Stimulated activated CD4-positive, alpha-beta T cell treated with anti-CD3 and anti-CD28 coated beads, Interleukin-15, amount 100 ng/mL, for 1 hour (primary cell): ENCODE measurements at places on chromosomes 5 and 9.

DNA sequence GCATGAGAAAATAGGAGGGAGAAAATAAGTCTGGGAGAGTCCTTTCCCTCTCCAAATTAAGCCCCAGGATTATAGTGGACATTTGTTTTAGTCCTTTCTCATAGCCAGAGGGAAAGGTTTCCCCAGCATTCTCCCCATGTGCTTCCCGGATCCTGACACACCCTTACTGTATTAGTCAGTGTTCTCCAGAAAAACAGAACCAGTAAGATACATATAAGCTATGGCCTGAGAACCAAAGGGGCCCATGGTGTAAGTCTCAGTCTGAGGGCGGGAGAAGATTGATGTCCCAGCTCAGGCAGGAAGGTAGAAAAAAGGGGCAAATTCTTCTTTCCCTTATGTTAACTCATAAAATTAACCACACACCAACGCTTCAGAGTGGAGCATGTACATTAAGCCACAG lies 25.6 kb upstream of the SPATA31D4 start:
- DNase-seq: no peak

- no peak for DNase-seq
Observed at GRCh38 chr5:4348423-4348822, 752.8 kb downstream of the IRX1 start.

GRCh38 chr9:4225291-4226028 lies 74.4 kb downstream of the GLIS3 start:
- no peak for DNase-seq

DNA sequence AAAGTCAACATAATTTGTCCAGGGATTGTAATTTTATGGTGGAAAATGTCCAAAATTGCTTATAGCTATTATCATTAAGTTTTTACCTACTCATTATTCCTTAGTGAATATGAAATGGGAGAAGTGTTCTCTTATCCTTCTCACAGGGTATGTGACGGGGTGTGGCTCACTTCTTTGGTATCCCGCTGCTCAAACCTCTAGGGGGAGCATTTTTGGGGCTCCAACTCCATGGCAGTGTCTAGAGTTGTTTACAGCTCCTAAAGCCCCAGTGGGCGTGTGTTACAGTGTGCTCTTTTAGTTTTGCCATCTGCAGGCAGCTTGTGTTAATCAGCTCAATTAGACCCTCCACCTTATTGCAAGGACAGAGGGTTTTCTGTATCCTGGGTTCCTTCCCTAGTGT lies 89.4 kb downstream of the CDKN2A start:
- DNase-seq: no peak

DNA sequence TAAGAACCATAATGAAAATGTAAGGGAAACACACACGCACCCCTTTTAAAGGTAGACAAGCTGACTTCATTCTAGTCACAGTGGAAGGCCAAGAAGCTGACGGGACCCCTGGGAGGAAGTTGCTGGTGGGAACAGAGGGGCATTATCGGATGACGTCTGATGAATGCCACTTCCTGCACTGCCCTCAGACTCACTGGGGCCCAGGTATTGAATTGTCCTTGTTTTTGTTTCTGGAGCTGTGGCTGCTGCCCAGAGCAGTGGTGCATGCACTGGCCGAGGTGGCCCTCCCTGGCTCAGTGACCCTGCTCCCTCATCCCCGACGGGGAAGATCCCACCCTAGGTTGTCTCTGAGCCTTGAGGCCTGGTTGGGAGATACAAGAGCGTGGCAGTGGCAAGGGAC lies 15.3 kb upstream of the RPL26L1 start:
- DNase-seq: no peak

DNA sequence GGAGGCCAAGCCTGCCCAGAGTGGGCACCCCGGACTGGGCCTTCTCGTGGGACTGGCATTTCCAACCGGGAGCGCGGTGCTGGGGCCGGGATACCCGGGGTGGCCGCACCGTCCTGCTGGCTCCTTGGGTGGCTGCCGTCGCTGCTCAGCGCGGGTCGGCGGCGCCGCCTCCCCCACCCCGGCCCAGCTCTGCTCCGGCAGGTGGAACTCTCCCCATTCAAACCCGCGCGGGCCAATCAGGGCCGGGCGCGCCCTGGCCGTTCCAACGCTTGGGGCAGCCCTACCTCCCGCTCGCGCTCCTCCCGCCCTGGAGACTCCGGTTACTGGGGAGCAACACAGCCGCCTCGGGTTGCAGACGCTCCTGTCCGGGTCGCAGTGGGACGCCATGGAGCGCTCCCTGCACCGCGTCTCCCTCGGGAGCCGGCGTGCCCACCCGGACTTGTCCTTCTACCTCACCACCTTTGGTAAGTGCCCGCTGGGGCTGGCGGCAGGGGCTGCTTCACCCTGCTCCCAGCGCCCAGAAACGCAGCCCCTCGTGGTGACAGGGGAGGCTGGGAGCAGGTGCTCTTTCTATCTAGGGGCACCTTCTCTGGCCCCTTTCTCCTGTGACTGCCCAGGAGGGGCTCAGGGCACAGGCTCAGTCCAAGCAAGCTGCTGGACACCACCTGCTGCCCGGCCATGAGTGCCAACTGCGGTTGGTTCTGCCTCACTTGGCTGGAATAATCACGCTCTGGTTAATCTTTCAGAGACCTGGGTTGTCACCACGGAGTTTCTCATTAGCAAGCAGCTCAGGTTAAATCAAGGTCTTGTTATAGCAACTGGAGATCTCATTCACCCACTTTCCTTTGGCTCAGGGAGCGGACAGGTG lies at the start of gene RGS3:
RGS3 (plus strand) TSS at position 310 of the 868 bp plus-strand sequence; CDS start at position 386, 76 bp downstream.
- no peak for DNase-seq

- DNase-seq: no peak
Observed at GRCh38 chr9:109708451-109708945, 71.5 kb upstream of the PALM2AKAP2 start.

GRCh38 chr5:181134259-181134658 lies 3.3 kb upstream of the OR2V1 start:
- DNase-seq: no peak

DNA sequence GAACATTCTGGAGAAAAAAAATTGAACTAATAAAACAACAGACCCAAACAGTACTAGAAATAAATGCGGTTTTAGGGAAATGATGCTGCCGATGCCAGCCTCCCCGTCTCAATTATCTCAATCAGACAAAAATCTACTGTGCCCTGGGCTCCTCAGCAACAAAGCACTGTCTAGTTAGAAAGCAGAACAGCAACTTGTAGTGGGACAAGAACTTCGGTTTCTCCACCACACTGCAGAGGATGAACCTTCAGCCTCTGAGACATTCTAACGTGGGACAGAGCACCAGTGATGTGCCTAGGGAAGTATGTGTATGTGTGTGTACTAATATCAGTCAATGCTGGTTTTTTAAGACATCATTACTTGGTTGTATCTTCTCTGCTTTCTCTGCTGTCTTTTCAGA lies 11.1 kb upstream of the CAST start:
- DNase-seq: no peak

GRCh38 chr5:16871746-16872339 lies 64.2 kb downstream of the MYO10 start:
- DNase-seq: no peak

GRCh38 chr9:129806061-129806460 lies 3.1 kb downstream of the TOR1B start:
- no peak for DNase-seq

GRCh38 chr9:89413963-89414638 lies 83.8 kb downstream of the SEMA4D start:
- DNase-seq: no peak

- DNase-seq: no peak
Observed at GRCh38 chr5:174148721-174149120, 103.2 kb downstream of the NSG2 start.

- no peak for DNase-seq
Observed at GRCh38 chr5:36049949-36050348, 16.7 kb downstream of the UGT3A2 start.

DNA sequence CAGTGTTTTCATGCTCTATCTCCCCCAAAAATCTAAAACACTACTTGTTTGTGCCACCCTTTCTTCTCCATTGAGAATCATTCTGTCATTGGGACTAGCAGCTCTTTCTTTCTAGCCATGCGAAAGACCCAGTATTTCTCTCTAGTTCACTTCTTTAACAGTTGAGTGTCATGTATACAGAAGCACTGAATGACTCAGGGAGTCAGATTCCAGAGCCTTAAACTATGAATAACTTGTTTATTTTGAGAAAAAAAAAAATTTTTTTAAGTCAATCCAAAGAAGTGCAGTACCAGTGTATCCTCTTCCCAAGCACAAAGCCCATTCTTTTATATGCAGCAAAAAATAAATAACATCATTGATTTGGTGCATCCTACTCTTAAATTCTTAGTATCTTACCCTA lies 415.4 kb upstream of the GRAMD2B start:
- DNase-seq: no peak

- DNase-seq: no peak
Observed at GRCh38 chr9:125959951-125960619, 212.9 kb downstream of the PBX3 start.

DNA sequence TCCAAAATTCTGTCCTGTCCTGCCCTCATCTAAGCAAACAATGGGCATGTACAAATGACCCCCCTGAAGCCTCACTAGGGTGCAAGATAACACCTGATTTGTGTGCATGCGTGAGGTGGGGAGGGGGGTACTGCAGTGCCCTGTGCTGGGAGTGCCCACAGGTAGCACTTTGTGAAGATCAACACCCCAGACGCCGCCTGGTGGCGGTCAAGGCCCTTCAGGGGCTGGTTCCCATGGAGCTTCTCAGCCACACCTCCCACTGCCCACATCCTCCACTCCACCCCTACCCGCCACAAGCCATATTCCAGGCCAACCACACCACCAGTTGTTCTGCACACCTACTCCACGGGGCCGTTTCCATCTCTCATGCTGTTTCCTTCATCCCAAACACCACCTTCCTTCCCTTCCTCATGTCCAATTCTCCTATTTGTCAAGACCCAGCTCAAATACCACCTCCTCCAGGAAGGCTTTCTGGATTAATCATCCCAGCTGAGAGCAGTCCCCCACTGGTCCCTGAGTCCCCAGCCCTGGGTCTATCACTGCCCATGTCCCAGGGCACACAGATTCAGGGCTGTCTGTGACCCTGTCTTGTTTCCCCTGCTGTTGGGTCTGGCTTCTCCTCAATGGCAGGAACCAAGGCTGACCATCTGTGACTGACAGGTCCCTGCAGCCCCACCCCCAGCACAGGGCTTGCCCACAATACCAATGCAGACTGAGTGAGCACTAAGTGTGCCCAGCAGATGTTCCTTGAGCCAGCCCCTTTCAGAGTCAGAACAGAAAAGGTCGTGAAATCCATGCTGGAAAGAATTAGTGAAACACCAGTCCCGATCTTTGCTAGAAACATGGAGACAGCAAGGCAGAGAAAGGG lies 178.4 kb downstream of the PAX5 start:
- DNase-seq: no peak

- no peak for DNase-seq
Observed at GRCh38 chr5:169178754-169179153, 122.2 kb downstream of the SLIT3 start.

DNA sequence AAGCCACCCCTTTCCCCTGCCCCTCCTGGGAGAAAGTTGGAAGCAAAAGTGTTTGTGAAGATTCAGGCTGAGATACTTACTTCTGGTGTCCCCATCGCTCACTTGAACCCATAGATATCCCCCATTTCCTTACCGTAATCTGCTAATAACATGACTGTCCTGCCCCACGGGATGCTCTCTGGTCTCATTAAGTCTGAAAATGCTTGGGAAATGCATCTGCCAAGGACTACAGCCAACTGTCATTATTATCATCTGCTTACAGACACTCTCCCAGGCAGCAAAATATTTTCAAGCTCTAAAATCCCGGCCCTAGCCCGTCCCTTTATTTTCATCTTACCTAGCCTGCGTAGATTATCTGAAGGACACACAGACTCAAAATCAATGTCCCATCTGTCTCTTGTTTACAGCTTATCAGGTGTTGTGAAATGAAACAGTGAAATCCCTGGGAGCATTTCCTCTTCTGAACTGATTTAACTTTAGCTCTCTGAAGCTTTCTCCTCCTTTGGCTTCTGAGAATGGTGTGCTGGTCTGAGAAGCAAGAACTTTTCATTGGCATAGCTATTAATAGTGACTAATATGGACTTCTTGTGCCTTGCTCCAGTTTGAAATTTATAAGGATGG lies 126.9 kb upstream of the OSMR start:
- no peak for DNase-seq

GRCh38 chr9:114973216-114973615 lies 42.8 kb upstream of the TNFSF8 start:
- no peak for DNase-seq

- DNase-seq: no peak
Observed at GRCh38 chr9:114166614-114167572, 11.6 kb downstream of the COL27A1 start.

DNA sequence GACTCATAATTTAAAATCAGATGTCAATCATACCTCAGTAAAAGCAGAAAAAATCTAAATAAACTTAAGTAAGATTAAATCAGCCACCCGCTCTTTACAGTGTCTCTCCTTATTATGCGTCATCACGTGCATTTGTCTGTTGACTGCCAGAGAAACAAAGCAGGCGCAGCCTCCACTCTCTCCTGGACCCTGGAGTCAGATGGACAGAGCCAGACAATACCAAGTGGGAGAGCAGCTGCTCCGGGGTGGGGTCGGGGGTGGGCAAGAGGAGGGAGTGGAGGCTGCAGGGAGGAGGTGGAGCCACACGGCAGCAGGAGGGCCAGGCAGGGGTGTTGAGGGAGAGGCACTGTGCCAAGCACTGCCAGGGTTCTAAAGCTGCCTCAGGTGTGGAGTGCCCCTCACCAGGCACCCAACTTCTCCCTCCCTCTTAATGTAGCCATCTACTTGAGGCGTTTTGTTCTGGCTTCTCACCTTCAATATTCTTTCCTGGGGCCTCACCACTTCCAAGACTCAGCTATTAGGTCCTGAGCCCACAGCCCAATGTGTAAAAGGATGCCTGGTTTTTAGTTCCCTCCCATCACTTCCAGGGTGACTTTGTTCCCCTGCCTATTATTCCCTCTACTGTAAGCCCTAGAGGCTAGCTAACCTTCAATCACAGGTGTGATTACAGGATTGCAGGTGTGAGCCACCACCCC lies 96.3 kb downstream of the GLDC start:
- DNase-seq: no peak

DNA sequence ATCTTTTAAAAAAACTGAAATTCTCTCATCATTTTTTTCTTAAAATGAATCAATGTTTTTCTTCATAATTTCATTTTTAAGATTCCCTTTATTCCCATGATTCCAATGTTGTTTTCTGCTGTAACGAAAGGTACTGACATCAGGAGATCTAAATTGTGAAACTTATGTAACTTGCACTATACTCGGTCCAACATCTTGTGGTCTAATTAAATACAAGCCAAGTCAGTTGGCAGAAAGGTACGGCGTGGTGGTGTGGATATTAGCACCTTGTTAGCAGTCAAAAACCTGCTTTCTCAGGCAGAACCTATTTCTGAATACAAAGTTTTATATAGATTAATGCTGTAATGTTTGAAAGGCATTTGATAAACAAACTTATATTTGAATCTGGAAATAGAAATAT lies 20.1 kb downstream of the RORB start:
- DNase-seq: no peak
